ENCODE measurements at places on chromosomes 5 and 9.
A peak's percentile ranks its signal among the peaks of the same experiment; 100 is the strongest.

DNA sequence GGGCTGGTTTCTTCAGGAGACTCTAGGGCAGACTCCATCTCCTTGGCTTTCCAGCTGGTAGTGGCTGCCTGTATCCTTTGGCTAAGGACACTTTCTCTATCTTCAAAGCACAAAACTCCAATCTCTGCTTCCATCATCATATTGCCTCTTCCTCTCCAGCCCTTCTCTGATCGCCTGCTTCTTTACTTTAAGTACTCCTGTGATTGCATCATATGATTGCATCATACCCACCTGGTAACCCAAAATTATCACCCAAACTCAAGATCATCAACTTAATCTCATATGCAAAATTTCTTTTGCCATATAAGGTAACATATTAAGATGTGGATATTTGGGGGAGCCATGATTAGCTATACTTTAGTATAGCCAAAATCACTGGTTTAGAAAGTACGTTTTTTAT is 1092.6 kb upstream of the CDH6 start:
- DNase-seq: no peak

- DNase-seq: no peak
These were observed 33.9 kb upstream of the SH3PXD2B start for GRCh38 chr5:172488221-172488620.

DNA sequence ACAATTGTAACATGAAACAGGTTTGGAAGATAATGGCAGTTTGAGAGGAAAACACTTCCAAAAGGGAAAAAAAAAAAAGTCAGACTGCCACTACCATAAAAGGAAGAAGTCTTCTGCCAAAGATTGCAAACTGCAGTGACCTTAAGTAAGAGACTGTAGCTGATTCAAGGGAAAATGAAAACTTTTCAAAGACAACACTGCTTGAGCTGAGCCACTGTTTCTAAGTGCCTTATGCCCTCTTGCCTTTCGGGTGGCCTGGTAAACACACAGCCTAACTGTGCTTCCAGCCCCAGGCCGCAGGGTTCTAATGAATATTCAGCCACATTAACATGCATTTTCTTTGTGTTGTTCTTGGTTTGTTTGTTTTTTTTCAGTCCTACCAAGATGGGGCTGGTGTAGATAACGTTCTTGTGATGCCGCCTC is 354.6 kb downstream of the BNC2 start:
- peak; percentile 82 for DNase-seq

DNA sequence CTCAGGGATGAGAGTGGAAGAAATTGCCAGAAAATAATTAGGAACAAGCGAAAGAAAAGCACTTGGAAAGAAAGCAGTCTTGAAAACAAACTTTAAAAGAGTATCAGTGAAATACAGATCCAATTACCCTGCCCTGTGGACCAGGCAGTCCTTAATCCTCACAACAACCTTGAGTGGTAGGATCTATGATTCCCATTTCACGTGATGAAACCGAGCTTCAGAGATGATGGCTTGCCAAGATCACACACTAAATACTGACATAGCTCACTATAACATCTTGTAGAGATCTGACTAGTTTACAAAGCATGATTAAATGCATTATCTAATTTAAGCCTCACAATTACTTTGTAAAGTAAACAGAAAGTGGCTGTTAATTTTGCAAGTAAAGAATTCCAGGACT is 55.5 kb upstream of the ABCA1 start:
- DNase-seq: no peak

DNA sequence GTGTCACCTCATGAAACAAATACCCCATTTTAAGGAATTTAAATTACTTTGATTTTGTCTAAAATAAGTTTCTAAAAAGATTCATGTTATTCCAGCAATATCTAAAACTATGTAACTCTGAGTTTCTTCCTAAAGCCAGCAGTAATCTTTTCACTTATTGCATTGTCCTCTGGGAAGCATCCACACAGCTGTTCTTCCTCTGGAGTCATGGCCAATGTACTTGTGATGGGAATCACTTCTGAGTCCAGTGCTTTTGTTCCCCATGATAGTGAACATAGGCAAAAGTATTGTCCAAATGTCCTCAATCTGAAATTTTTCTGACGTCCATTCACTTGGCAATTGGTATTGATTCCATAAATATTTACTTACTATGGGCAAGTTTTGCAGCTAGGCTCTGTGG is 125.0 kb downstream of the STARD4 start:
- no peak for DNase-seq

DNA sequence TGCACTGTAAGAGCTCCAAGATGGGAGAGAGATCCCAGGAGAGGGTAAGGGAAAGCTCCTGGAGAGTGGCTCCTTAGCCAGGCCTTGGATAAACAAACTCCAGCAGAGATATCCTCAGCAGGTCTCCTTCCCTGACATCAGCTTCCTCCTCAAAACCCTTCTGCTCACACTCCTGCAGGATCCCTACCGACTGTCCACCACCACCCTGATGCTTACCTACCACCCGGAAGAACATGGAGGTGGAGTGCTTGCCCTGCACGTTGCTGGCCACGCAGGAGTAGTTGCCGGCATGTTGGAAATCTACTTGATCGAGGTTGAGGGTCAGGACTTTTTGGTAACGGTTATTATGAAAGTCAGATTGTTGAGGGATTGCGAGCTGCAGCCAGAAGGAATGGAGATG is 9.3 kb downstream of the CSF1R start:
- DNase-seq: no peak

GRCh38 chr9:79617395-79617794 is 45.6 kb downstream of the TLE4 start:
- DNase-seq: no peak

- peak; percentile 43 for DNase-seq
These were observed 1660.8 kb upstream of the ACO1 start for GRCh38 chr9:30723656-30724055.

DNA sequence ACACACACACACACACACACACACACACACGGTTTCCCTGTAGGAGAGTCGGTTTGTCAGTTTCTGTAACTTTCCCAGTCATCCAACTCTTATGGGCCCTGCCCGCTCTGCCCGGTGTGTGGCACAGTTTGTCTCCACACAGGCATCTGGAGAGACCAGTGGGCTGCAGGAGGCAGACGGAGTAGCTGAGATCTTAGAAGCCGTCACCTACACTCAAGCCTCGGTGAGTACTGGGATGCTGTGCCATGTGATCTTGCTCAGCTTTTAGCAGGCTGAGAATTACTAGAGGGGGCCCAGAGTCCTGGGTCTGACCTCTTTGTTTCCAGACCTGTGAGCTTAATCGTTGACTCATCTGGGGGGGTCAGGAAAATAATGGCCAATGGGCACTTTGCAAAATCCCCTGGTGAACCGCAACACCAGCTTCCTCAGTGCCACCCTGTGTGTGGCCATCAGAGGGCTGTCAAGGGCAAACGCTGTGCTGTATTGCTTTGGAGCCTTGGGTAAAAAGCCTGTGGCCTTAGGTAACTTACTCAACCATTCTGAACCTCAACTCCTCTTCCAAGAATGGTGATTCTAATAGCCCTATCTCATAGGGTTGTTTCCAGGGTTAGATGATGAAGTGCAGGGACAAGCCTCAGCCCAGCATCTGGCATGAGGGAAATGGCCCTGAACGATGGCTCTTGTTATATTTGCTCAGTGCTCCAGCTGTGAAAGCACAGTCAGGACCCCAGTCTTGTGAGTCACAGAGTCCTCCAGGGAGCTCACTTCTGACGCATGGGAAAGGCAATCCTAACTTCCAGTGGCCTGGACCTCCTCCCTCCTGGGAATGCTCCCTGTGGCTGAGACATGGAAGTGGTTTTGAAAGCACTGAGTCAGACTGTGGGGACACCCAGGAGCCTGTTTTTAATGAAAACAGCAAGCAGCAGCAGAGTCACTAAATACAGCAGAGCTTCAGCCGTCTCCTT is 45.6 kb downstream of the COL15A1 start:
- DNase-seq: peak; percentile 100

Measured in fibroblast of skin of back (primary cell).